Epithelial cell of prostate (primary cell): ENCODE measurements at places on chromosomes 16 and 17.
A peak's percentile ranks its signal among the peaks of the same experiment; 100 is the strongest.

DNA sequence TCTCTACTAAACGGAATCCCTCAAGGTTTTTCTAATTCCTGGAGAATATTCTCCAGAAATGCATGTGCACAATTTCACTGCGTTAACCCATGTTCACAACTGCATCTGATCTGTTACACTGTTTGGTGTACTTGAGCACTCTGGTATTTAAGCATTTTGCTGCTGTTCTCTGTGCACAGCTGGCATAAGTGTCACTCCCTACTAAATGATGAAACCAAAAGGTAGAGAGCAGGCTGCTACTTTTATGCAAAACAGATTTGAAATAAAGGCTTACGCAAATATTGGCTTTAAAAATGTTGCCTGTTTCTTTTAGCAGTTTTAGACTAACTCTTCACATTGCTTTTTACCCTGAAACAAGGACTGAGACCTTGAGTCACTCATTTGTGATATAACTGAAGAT lies 41.7 kb downstream of the ESRP2 start:
- no peak for DNase-seq

DNA sequence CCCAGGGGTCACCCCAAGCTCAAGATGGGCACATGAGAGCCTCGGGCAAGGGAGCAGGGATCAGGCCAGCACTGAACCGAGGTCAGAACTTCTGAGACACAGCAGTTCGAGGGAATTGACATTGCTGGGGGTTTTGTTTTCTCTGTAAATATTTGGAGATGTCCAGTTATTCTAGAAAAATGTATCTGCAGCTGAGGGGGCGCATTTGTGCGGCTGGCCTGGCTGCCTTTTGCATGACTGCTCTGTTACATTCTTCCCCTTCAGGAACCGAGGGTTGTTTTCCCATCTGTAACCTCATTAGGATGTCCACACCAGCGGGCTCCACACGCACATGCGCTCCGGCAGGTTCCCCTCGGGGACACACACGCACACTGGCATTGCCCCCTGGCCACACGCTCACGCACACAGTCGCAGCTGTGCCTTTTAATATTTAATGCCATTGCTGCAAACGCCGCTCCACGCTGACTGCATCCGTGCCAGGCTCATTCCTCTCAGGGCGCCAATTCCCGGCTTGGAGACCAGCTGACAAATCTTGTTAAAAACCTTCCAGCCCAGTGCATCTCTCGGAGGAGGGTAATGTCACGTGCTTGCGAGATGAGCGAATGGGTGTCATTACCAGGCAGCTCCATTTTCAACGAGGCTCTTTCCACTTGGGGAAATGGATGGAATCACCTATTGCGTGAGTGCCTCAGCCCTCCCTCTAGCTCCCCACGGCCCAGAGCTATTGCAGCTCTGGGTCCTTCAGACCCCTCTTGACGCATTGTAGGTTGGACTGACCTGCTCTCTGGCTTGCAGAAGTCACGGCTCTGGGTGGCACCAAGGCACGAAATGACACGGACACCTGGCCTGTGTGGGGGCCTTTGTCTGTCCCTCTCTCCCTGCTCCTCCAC lies 13.1 kb downstream of the CCR7 start:
- no peak for DNase-seq

DNA sequence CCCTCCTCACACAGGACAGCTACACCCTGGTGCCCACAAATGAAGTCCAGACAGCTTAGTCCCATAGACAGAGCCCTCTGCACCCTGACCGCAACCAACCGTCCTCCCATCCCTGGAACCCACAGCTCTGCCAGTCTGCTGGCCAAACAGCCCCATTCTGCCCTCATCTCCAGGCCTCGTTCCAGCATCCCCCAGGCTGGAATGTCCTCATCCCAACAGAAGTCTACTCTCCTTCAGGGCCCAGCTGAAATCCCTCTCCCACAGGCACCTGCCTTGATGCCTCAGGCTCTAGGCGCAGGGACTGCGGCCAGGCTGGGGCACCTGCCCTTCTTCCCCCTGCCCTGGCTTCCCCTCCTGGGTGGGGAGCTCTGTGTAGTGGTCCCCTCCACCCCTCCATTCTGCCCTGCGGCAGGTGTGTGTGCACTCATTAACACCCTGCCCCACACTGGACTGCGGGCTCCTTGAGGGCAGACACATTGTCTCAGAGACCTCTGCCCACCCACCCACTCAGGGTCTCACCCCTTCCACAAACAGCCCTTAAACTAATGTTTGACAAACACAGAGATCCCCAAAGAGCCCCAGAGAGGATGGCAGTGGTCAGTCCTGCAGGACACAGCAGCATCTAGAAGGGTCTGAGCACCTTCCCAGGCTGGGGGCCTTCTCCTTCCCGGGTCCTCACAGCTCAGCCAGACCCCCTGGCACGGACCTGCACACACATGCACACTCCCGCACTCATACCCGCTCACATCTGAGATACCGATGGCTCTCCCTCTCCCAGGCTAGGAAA lies 820 bp downstream of the GRIN2C start:
- DNase-seq = no peak

- DNase-seq = no peak
Measured at GRCh38 chr16:66551348-66551759, 1.0 kb upstream of the CKLF start.

- peak; percentile 72 for DNase-seq
Measured at GRCh38 chr17:37450112-37450511, 39.6 kb upstream of the DUSP14 start.

DNA sequence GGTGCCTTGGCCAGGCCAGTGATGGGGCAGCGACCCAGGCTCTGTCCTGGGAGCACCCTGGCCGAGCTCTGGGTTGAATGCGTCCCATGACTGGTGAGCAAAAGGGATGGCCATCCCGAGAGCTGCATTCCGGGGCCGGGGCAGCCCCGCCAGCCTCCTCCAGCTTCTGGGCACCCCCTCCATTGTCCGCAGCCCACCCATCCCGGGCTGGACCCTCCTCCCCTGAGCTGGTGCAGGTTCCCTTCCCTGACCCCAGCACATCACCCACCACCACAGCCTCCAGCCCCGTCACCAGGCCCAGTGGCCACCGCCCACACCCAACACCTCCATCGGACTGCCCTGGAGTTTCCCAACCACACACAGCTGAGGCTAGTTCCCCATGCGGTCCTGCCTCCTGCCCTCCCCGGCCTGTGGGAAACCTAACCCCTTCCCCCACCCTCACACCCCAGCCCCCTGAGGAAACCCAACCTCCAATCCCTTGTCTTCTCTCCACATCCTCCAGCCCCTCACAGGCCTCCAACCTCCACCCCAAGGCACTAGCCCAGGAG lies 16.2 kb upstream of the PVALEF start:
- no peak for DNase-seq

- no peak for DNase-seq
Measured at GRCh38 chr17:66764506-66764905, 70.4 kb upstream of the CACNG5 start.

DNA sequence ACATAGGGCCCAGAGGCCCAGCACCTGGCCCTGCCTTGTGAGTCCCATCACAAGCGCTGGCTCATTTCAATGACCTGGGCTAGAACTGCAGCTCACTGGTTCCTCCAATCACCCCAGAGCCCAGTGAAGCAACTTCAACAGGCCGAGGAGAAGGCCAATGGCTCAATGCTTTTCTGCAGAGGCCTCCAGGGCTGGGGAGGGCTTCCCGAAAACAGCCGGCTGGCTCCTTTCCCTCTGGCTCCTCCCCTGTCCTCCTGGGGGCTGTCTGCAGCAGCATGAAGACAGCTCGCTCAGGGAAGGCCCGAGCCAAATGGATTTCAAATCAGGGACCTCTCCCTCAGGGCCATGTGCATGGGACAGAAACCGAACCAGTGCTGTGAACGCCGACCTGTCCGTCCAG lies 121.6 kb downstream of the ZNF423 start:
- no peak for DNase-seq

DNA sequence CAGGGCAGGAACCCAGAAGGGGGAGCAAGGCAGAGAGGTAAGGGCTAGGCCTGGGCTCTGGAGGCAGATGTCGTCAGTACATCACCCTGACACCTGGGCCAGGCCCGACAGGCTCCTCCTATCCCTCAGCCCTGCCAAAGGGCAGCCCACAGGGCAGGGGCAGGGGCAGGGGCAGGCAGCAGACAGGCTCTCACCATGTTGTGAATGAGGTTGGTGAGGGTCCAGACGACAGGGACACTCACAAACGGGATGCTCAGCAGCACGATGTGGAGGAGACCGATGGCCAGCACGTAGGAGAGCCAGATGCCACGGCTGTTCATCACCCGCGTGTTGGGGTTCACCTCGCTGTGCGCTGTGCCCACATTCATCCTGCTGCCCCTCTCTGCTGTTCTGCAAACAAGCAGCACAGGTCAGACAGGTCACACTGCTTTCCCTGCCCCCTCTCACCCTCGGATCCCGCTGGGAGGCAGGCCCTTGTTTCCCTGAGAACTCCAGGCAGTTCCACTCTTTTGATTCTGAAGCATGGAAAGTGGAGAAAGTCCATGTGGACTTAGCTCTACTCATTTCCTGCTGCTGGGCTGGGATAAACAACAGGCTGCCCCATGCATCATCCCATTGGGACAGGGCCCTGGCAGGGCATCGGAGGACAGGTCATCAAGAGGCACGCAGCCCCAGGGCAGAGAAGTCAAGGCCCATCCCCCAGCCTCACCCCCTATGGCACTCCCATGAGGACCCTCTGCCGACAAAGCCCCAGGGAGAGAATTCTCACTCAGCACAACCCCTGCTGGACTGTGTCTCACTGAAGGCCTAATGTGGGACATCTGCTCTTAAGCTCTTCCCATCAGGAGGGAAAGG lies 3.3 kb downstream of the ORMDL3 start:
- DNase-seq = no peak

DNA sequence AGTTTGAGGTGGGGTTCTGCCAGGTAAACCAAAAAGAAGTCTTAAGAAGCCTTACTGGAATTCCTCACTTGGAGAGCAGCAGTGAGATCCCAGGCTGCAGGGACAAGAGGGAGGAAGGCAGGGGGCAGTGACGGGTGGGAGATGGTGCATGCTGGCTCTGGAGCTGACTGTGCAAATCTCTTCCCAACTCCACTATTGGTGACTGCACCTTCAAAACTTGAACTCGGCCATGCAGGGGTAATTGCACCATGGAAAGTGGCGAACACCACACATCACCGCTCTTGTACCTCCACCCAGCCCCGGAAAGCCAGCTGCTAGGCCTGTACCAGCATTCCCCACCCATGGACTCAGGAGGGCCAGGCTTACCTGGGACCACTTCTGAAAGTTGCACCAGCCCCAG lies 51.4 kb upstream of the CDR2 start:
- DNase-seq = no peak

GRCh38 chr17:31320241-31320640 lies 1.2 kb downstream of the EVI2A start:
- no peak for DNase-seq

DNA sequence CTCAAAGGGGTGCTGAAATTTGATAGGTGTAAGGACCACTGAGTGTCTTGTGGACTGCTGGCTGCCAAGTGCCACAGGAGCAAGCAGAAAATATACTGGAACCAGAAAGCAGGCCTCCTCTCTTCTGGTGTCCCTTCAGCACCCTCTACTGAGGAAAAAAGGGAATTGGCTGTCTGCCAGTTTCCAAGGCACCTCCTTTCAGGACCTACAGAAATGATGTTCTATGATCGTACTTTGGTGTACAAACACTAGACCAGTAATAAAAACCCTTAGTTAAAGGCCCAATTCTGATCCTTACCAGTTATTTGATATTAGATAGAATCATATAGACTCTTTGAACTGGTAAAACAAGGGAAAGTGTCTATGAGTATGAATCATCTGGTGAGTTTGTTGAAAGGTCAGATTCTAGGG lies 35.8 kb upstream of the BCAS3 start:
- peak; percentile 6 for DNase-seq

DNA sequence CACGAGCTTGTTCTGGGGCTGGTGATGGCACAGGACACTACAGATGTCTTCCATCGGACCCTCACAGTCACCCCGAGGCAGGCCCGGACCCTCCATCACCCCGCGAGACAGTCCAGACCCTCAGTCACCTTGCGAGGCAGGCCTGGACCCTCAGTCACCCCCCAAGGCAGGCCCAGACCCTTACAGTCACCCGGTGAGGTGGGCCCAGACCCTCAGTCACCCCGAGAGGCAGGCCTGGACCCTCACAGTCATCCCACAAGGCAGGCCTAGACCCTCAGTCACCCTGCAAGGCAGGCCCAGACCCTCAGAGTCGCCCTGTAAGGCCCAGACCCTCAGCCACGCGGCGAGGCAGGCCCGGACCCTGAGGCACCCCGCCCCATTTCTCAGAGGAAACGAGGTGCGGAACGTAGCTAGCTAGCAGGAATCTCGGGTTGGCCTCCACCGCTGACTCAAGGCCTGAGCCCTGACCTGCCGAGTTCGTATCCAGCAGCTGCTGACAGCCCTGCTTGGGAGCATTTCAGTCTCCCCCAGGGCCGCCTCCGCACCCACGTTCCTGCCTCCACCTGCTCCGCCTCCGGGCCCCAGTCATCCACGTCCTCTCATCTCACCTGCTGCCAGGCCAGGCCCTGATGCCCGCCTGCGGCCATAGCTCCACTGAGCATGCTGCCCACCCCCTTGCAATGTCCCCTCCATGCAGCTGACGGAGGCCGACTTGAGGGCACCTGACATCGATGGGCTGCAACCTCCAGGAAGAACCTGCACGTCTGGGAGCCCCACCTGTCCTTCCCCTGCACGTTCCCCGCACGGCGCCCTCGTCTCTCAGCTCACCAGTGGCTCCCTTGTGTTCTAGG lies 28.7 kb downstream of the RPH3AL start:
- DNase-seq = no peak

- no peak for DNase-seq
Measured at GRCh38 chr17:32103476-32104113, 38.7 kb upstream of the RHOT1 start.

DNA sequence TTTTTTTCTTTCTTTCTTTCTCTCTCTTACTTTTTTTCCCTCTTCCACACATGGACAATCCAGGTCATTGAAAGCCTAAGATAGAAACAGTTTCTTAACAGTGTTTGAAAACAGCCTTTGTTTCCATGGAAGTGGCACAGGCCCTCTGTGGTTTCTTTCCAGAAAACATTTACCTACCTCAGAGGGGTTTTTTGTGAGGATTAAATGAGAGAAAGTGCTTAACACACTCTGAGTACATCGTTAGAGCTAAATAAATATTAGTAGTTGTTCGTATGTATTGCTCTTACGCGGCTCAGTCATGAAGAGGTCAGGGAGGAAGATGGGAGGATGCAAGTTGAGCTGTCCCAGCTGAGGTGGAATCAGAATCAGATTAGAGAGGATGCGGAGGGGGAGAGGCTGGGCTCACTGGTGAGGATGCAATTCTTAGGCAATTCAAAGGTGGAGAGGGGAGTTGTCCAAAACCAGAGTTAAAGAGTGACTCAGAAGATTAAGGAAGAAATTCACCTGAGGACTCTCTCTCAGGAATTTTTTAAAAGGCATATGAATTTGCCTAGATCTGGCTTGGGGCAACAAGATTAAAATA lies 345.4 kb downstream of the PMP22 start:
- DNase-seq = no peak

DNA sequence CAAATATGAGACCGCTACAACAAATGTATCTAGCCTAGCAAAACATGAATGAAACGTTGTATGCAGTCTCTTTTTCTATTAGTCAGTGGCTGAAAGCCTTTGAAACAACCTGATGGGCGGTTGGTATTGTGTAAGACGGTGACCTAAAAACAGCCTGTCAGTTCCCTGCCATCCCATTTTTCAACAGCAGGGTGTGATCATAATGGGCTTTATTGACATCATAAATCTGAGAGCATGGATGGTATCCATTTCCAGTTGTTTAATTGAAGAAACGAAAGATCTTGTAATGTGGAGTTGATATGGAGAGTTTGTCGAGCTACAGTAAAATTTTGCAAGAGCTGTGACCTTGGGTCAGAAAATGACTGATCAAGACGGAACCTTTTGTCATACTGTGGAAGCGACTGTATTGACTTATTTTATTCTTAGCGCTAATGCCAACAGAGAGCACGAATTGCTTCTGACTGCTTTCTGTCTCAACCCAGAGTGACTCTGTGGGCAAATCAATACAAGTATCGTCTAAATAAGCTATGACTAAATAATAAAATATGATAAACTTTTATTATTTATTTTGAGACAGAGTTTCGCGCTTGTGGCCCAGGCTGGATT lies 12.3 kb upstream of the MEIOB start:
- DNase-seq = no peak
